ENCODE measurements at places on chromosomes 12 and 14. TPM values are rescaled to one million over a fixed set of nuclear protein-coding genes. Genes with fewer than 3 reads are reported as not detected.

DNA sequence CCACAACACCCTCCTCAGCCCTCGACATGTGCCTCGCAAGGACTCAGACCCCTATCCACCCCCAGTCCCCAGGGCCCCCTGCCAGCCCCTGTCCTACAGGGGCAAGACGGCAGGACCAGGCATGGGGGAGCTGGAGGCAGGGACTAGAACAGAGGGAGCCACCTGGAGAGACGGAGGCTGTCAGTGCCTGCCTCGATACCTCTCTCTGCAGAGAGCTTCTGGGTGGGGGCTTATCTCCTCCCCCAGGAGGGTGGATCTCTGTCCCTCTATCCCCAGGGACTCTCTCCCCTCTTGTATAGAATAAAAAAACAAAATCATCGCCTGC is 2.0 kb upstream of the CPNE6 start:
- DNase-seq: no peak
- peaks cover 3% of the 10 kb centered on the region for H3K36me3 ChIP-seq
- no peak overlapping the region for H3K4me3 ChIP-seq
- H3K27ac ChIP-seq: no peak overlapping the region
- H3K4me1 ChIP-seq: peaks cover 2% of the 10 kb centered on the region
- H3K27me3 ChIP-seq: peaks cover 30% of the 10 kb centered on the region

DNA sequence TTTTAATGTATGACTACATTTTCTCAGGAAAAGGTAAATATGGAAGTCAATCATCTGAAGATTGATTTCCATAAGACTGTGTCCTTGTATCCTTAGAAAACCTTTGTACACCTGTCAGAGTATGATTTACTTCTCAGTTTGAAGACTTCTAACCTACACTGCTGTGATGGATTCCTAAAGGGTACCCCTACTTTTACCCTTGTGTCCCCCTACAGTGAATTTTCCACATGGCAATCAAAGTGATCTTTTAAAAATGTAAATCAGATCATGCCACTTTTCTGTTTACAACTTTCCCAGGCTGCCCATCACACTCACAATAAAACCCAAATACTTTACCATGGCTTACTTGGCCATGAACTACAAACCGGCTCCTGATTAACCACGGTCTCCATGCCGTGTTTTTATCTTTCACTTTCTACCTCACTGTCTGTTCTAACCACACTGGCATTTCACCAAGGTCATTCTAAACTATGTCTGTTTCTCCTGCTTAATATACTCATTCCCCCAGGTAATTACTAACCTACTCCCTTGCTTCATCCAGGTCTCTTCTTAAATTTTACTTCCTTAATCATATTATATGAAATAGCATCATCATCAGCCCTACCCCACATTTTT is 8.1 kb downstream of the DNAI7 start:
- H3K4me1 ChIP-seq: peaks cover 12% of the 10 kb centered on the region
- peaks cover 6% of the 10 kb centered on the region for H3K36me3 ChIP-seq
- DNase-seq: no peak
- H3K27ac ChIP-seq: peak overlapping the region; percentile 91
- no peaks in the 10 kb centered on the region for H3K27me3 ChIP-seq

DNA sequence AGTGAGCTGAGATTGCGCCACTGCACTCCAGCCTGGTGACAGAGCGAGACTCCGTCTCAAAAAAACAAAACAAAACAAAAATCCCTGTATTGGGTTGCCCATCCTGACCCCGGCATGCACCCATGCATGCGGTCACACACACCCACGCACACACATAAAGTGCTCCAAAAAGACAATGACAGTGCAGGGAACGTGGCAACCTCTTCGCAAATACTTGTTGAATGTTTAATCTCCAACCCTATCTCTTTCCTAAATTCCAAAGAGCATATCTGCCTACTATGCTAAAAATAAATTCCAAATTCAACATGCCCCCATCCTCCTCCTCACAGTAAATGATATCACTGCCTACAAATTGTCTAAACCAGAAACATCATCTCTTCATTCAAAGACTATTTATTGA is 13.5 kb downstream of the SLC7A7 start:
- peaks cover 79% of the 10 kb centered on the region for H3K27me3 ChIP-seq
- H3K27ac ChIP-seq: no peak overlapping the region
- H3K4me3 ChIP-seq: no peak overlapping the region
- H3K4me1 ChIP-seq: no peaks in the 10 kb centered on the region
- no peak for DNase-seq

Gene MYF5
- total RNA-seq: not detected

DNA sequence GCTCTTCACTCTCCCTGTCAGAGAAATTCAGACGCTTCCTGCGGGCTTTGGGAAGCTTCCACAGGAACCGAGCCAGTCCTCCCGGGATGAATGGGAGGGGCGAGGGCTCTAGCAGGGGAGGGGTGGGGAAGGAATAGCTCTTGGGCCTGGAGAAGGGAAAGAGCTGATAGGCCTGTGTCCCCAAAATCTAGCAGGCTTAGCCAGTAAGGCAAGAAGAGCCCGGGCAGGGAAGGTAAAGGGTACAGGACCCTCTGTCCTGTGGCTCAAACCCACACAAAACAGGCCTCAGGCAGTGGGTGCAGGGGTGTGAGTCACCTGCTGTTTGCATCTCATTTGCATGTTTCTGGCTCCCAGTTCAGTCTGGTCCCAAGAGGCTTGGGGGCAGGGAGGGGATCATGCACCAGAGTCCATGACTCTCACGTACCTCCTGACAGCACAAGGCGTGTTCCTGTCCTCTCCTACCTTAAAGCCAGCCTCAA is 8.7 kb upstream of the SMUG1 start:
- H3K27me3 ChIP-seq: peaks cover 84% of the 10 kb centered on the region
- no peak for DNase-seq
- H3K27ac ChIP-seq: no peak overlapping the region
- H3K4me3 ChIP-seq: no peak overlapping the region
- peaks cover 14% of the 10 kb centered on the region for H3K36me3 ChIP-seq
- H3K4me1 ChIP-seq: peaks cover 8% of the 10 kb centered on the region

Gene SPTB
- 0.40 TPM for total RNA-seq

GRCh38 chr14:100132903-100133510 is 26.4 kb downstream of the DEGS2 start:
- H3K27ac ChIP-seq: no peak overlapping the region
- peaks cover 5% of the 10 kb centered on the region for H3K36me3 ChIP-seq
- no peaks in the 10 kb centered on the region for H3K27me3 ChIP-seq
- no peak for DNase-seq
- no peak overlapping the region for H3K4me3 ChIP-seq

Data from T-helper 17 cell (primary cell).